ENCODE measurements at places on chromosomes 6 and 20.
A peak's percentile ranks its signal among the peaks of the same experiment; 100 is the strongest.

GRCh38 chr20:21322083-21322710 lies 19.1 kb downstream of the XRN2 start:
- no peak for DNase-seq

GRCh38 chr20:6588296-6588695 lies 179.2 kb upstream of the BMP2 start:
- no peak for DNase-seq

GRCh38 chr20:17503301-17504065 lies 27.7 kb downstream of the BFSP1 start:
- DNase-seq, result no peak

GRCh38 chr6:16846399-16846778 lies 85.1 kb upstream of the ATXN1 start:
- no peak for DNase-seq

DNA sequence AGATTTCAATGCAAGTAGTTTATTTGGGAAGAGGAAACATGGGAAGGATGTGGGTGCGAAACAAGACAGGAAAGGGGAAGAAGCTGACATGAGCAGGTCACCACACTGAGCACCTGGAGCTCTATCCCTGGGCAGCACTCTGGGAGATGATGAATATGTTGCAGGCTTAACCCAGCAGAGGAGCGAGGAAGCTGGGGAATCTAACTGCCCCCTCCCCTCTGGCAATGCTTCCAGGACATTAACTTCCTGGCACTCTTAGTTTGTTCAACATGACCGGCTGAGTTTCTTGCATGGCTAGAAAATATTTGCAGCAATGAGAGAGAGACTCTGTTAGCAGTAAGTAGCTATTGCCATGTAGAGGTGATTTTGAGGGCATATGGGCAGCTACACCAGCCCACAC lies 4.9 kb upstream of the ADA start:
- no peak for DNase-seq

DNA sequence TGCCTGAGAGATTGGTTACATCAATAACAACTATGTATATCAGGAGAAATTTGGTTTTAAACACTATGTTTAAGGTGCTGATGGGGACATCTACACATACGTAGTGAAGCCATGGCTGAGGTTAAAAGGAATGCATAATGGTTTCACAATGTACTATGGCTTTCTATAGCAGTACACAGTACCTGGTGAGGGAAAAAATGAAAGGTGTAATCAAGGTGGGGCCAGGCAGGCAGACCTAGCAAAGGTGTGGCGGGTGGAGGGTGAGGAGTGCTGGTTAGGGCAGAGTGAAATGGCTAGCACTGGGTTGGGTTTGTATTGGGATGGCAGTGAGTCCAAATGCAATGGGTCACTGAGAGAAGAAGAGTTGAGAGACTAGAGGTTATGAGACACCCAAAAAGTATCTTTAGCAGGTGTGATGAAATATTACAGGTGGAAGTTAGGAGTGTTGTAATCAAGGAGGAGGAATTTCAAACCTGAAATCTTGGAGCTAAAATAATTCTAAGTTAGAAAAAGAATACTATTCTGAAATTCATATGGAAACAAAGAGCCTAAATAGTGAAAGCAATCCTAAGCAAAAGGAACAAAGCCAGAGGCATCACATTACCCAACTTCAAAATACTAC lies 22.3 kb downstream of the PAQR8 start:
- DNase-seq, result no peak

GRCh38 chr6:53796451-53796780 lies 1.6 kb downstream of the LRRC1 start:
- DNase-seq, result no peak

- no peak for DNase-seq
Measured at GRCh38 chr6:67666177-67666964, 968.7 kb upstream of the ADGRB3 start.

DNA sequence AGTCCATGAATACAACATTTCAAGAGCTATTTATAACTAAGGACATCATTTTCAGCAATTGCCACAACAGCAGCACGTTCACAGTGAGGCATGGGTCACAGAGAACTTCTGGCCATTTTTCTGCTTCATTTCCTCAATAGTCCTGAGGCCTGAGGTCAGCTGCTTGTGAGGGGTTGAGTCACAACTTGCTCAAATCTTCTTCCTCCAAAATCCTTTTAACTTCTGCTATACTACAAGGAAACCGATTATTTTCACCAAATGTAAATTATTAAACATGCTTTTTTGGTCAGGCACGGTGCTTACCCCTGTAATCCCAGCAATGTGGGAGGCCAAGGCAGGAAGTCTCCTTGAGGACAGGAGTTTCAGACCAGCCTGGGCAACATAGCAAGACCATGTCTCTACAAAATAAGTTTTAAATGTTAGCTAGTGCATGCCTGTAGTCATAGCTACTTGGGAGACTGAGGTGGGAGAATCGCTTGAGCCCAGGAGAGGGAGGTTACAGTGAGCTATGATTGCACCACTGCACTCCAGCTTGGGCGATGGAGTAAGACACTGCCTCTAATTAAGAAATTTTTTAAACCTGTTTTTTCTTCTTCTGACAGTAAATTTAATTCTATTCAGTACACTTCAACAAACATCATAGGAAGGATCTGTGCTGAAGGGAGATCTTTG lies 11.1 kb upstream of the SLC16A10 start:
- peak; percentile 78 for DNase-seq

- no peak for DNase-seq
Measured at GRCh38 chr20:37567671-37568588, 40.3 kb upstream of the BLCAP start.

GRCh38 chr20:37363221-37364012 lies 17.5 kb downstream of the SRC start:
- DNase-seq, result no peak

- DNase-seq, result no peak
Measured at GRCh38 chr6:6287415-6287814, 33.0 kb downstream of the F13A1 start.

GRCh38 chr6:150409576-150410066 lies 40.8 kb downstream of the IYD start:
- DNase-seq, result peak; percentile 16

DNA sequence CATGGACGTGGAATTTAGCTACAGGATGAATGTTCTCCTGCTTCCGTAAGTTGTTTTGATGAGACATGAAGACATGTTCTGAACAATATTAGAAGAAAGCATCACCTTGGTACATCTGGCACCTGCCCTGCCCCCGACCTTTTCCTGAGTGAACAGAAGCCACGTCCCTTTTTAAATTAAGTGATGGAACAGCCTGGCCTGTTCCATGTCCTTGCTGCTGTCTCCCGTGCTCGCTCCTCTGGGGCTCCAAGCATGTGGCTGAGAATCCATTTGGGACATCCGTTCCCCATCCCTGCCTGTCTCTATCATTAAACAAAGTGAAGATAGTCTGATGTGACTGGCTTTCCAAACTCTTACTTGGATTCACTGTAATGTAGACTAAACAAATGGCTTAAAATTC lies 36.4 kb downstream of the ERMARD start:
- DNase-seq, result no peak

GRCh38 chr6:15395087-15395486 lies 149.2 kb downstream of the JARID2 start:
- no peak for DNase-seq

DNA sequence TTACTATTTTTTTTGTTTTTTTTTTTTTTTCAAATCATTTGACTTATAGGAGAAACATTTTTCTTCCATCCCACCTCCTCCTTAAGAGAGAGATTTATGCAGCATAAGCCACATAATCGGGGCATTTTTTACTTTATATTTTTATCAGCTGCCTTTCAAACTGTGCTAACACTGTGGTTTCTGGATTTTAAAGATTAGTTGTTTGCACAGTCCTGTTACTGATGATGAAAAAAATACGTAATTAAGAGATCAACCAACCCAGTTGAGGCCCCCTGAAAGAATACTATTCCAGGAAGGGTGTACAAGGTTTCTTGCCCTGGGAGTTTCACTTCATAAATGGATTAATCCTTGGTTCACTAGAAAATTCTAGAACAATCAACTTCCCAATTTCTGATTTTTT lies 68.3 kb downstream of the MMS22L start:
- DNase-seq, result no peak

DNA sequence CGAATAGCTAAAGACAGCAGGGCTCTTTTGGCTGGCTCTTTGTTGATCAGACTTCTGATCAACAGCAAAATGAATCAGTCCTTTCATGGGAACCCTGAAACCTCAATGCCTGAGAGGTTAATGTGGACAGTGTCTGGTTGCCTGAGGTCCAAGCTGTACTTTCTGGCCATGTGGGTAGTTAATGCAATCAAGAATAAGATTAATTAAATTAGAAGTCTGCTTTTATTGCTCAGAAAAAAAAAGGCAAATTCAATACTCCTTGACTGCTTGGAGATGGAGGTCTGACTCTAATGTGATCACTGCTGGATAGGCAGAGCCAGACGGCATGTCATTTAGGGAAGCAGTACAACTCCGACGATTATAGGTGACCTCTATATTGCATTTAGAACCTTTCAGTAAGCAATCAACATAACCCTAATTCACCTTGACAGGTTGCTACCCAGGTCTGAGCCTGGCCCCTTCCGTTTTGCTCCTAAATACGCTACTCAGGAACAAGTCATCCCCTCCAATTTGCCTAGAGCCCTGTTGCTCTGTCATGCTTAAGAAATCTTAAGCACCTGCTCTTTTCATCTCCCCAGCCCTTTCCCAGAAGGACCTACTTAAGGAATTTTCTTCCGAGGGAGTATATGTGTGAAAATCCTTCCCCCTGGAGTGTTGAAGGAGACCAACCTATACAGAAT lies 370.0 kb upstream of the SPTLC3 start:
- no peak for DNase-seq

DNA sequence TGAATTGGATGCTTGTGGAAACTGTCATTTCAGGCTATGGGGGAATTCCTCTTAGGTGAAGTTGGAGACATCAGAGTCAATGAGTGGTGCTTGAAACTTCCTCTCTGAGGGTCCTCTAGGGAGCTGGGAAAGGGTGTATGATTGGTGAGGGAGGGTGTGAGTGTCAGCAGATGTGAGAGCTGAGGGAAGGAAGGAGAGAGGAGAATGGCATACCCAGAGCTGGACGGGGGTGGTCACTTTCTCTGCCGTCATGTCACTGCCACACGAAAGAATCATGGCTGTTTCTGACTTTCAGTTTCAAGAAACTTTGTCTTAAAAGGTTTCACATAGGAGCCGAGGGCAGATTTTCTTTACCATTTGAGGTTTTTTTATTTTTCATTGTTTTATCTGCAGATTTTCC lies 50.3 kb downstream of the DEK start:
- no peak for DNase-seq

- no peak for DNase-seq
Measured at GRCh38 chr6:86459978-86460377, 477.4 kb upstream of the HTR1E start.

DNA sequence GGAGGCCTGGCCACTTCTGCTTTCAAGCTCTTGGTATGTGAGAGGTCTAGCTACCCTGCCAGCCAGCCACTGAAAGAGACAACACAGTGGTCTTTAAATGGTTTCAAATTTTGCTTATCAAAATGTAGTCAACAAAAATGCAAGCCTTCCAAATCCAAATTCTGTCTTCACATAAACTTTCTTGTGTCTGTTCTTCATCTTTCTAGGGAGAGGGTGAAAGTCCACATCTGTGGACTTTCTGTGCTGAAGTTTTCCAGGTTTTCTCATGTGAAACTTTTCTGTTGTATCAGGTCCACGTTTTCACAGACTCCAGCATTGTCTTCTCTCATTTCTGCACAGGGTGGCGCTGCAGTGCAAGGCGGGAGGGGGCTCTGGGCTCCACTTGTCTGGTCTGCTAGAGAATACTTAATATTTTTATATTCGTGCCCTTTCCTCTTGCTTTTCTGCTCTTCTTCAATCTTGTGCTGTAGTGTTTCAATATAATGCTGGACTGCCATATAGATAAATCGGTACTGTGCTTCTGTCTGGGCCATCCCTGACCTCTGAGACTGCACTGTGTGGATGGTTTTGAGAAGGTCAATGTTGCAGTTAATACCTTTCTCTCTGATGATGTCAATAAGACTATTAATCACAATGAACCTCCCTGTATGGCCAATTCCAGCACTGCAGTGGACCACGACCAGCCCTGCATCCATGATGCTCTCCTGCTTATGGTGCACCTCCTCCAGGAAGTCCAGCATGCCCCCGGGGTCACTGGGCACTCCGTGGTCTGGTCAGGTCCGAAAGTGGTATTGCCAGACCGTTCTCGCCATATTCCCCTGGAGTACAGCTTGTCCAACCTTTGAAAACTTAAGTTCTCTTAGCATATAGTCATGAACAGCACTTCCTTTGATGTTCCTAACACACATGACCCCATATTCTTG lies 161.6 kb upstream of the TNFAIP3 start:
- peak; percentile 57 for DNase-seq

GRCh38 chr6:77019081-77019480 lies 444.2 kb downstream of the HTR1B start:
- no peak for DNase-seq

DNA sequence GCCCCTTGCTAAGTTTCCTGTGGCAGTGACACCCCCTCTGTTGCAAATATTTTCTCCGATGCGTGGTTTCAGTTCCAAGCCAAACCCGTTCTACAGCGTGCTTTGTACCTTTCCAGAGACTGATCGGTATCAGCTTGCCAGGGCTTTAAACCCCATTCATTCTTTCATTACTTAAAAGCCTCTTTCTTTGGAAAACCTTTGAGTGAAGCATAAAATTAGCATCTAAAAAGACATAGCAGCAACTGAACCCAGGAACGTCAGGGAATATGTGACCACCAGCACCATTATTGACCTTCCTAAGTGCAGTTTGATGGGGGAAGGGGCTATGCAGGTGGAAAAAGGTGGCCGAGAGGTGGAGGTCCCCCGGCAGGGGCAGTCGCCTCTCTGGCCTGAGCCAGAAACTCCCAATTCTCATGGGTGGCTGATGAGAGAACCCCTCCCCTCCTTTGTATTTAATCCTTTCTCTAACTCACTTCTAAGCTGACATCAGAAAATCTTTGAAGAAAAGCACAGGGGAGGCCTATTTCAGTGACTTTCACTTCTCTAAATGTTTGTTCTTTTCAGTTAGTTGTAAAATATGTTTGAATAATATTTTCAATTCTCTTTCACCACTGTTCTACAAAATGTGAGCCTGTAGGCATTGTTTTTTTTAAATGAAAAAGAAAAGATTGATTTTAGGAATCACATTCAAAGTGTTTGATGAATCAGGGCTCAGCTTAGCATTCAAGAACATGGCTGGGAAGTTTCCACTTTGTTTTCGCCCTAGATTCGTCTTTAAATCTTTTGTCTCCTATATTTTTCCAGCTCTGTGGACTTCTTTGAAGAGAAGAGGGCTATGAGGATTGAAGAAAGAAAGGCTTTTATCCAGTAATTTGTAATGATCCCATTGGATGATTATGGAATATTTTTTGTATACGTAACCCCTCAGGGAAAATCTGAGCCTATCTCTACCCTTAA lies 89.2 kb downstream of the RSPH3 start:
- no peak for DNase-seq

All from CD14-positive monocyte (primary cell).